Renal cortex interstitium (tissue), 15 donors: ENCODE measurements at places on chromosomes 12 and 14. TPM values are rescaled to one million over a fixed set of nuclear protein-coding genes. Genes with fewer than 3 reads are reported as not detected.

- peak; percentile 83 for DNase-seq
Measured at GRCh38 chr14:52068615-52069306, at the start of gene NID2. Gene NID2, minus strand, starts transcription at chr14:52069059. Its CDS starts 65 bp downstream, at chr14:52068994.

GRCh38 chr14:94623856-94624499 lies 11.8 kb downstream of the SERPINA3 start:
- no peak for DNase-seq

DNA sequence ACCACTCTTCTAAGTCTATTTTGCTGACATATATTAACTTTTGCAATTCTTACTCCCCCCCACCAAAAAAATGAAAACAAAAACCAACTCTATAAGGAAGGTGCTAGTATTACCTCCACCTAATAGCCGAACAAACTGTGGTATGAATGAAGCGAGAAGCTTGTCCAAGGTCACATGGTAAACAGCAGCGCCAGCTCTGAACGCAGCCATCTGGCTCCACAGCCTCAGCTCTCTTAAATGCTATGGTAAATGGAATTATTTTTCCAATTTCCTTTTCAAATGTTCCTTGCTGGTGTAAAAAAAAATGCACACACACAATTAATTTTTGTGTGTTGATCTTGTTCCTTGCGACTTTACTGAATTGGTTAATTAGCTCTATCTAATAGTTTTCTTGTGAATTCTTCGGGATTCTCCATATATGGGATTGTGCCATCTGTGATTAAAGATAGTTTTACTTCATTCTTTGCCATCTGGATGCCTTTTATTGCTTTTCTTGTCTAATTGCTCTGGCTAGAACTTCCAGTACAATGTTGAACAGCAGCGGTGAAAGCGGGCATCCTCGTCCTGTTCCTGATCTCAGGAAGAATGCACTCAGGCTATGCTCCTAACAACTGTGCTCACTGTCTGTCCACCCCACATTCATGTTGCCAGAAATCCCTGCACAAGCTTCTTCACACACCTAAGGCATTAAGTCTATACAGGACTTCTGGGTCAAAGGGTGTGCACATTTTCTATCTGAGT lies 10.7 kb upstream of the C12orf76 start:
- DNase-seq: no peak

GRCh38 chr14:82855912-82856391 lies 1322.3 kb upstream of the SEL1L start:
- peak; percentile 52 for DNase-seq

ANKRD33 gene
- polyA plus RNA-seq: 0.16 TPM

PIK3C2G gene
- 3.0 TPM for polyA plus RNA-seq

- DNase-seq: no peak
Measured at GRCh38 chr12:66623455-66623854, 55.4 kb downstream of the GRIP1 start.

CRIP2 gene
- 86.2 TPM for polyA plus RNA-seq

RHOJ gene
- polyA plus RNA-seq: 20.8 TPM

DNA sequence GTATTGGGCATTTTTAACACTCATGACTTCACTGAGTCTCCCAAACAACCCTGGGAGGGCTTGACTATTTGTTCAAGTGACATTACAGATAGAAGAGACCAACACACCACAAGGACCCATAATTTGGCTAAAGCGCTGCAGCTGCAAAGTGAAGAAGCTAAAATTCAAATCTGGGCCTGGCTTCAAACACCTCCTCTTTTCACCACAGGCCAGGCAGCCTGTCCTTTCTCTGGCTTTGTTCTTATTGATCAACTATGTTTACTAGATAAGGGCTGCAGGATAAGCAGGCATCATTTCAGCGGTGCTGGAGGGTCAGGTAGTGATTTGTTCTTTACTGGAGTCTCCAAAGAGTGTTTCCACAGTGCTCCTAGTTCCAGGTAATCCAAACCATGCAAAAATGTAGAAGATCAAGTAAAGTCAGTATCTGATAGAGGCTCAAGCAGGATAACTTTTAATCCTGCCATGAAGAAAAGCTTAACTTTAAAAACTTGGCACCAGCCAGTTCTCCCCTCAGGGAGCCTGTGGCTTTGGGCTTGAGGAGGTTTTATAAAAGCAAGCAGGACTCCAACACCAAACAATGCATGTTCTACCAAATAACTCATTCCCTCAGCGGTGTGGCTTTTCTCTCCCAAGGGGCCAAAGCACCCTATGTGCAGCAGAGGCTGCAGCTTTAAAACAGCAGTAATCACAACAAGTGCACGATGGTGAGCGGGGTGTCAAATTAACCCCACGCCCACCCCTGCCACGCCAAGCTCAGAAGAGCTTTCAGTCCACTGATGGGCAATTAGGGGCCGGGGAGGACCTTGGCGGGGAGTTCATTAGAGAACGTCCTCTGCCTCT lies 16.8 kb downstream of the CLMN start:
- DNase-seq: no peak

- DNase-seq: no peak
Measured at GRCh38 chr14:106843951-106844483, 1317.6 kb downstream of the TMEM121 start.

NEMP1 gene
- polyA plus RNA-seq: 25.9 TPM

- no peak for DNase-seq
Measured at GRCh38 chr12:125424909-125425308, 359.7 kb downstream of the AACS start.

GRCh38 chr14:104510216-104510615 lies 69.3 kb upstream of the C14orf180 start:
- no peak for DNase-seq

DNA sequence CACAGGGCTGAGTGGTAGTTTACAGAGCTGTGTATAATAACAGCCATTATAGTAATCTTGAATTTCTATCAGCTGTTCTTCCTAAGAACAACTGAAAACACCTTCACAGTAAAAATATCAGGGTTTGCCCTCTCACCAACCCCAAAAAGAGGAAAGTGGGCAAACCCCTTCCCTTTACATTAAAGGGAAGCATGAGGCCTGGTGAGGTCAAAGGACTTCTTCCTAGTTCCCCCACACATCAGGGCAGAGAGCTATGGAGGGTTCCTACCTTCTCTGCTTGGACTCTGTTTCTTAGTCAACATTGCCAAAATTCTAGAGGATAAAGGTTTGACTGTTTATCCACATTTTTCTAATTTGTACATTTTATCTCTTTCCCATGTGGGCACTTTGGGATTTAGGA lies 4.4 kb upstream of the RPAP3 start:
- no peak for DNase-seq

GRCh38 chr12:100061814-100062213 lies 77.1 kb upstream of the ANKS1B start:
- no peak for DNase-seq

DNA sequence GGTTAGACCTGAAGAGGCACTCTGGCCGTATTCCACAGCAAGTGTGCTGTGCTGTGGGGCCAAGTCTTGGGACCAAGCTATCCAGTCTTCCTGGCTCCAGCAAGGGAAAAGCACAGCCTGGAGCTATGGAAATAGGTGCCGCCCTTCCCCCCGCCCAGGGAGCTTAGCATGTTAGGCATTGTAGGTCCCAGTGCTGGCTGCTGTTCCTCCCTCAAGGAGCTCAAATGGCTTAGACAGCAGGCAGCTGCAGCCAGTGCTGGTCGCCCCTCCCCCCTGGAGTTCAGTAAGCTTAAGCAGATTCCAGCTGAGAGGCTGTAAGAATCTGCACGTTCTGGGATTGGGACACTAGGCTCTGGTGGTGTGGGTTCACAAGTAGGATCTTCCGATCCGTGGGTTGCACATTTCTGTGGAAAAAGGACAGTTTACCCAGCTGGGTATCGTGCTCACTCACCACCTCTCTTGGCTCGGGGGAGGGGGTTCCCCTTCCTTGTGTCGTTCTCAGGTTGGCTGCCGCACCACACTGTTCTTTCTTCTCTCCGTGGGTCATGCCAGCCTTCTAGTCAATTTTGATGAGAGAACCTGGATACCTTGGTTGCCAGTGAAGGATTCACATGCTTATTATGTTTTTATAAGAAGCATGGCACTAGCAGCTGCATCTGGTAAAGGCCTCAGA lies 127.3 kb downstream of the CNTN1 start:
- no peak for DNase-seq

DNA sequence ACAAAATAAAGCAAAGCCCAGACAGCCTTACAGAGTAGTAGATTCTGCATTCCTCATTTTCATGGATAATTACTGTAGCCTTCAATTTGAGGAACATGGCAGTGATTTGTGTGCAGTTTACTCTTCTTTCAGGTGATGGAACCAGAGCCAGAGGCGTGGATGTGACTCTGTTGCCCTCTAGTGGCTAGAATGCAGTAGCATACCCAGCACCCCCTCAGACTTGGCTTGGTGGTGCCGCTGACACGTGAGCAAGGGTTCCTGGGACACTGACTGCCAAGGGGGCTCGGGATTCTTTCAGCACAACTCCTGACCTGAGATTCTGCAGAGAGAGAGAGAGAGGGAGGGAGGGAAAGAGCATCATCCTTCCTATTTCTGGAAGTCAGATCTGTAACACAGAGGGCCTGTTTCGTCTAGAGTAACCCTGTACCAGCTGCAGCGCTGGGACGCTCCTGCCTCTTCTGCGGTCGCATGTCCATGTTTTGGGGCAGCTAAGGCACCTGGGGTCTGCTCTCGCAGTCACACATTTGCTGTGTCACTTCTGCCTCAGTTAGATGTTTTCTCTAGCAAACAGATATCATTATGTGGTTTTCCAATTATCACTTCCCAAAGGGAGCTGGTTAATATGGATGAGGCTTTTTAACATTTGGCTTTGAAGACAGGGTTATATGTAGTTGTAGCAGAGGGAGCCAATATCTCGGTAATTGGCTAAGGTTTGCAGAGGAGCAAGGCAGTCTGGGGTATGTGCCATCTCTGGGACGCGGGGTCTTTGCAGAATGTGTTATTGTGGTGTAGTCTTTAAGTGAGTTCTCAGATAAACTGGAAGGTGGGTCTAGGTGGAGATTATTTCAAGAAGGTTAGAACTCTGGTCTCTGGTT lies 428.1 kb downstream of the NRXN3 start:
- DNase-seq: peak; percentile 33

TAS2R8 gene
- polyA plus RNA-seq: not detected

- no peak for DNase-seq
Measured at GRCh38 chr14:81400852-81401251, 728 bp upstream of the STON2 start.
